Activated CD4-positive, alpha-beta T cell treated with anti-CD3 and anti-CD28 coated beads, Interleukin-2, Interleukin-4, amounts not matched to agents 100 ng/mL and 50 ng/mL, durations not matched to agents 16 hours and 8 hours (primary cell): ENCODE measurements at places on chromosomes 2 and 18.

GRCh38 chr2:223542501-223542900 is 59.7 kb downstream of the SCG2 start:
- DNase-seq, result no peak

GRCh38 chr2:145919477-145919876 is 1399.6 kb upstream of the ZEB2 start:
- no peak for DNase-seq

GRCh38 chr2:46383113-46383395 is 85.8 kb downstream of the EPAS1 start:
- no peak for DNase-seq

GRCh38 chr2:233064530-233065199 is 4.5 kb downstream of the INPP5D start:
- no peak for DNase-seq

DNA sequence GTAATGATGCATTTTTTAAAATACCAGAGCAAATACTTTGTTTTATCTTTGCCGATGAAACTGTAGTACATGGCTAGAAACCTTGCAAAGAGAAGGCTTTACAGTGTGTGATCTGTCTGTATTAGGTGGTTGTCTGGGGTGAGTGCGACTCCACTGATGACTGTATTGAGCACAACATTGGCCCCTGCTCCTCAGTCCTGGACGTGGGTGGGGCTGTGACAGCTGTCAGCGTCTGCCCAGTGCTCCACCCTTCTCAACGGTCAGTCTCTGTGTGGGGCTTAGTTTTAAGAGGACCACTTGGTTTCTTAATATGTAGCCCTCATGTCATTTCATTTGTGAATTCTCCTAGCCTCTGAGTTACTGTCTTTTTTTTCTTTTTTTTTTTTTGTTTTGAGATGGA is 17.4 kb upstream of the MOCOS start:
- DNase-seq, result no peak

DNA sequence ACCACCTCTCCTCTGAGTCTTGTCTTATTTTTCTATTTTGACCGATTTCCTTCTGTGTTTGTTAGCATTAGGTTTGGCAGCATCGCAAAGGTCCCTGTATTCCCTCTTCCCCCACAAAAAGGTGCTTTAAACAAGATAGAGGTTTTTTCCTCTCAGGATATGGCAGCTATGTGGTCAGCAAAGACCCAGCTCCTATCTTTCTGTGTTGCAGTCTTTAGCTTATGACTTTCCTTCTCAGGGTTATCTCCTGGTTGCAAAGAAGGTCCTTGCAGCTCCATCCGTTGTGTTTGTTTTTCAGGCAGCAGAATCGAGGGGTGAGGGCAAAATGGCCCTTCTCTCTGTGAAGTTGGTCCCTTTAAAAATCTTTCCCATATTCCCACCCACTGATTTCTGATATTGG is 38.4 kb downstream of the GALNT1 start:
- DNase-seq, result no peak

GRCh38 chr2:211049321-211050018 is 493.1 kb downstream of the CPS1 start:
- DNase-seq, result no peak
